GM13976 (cell line): ENCODE measurements at places on chromosomes 2 and 18.

- DNase-seq = no peak
These were observed 136.7 kb upstream of the CAVIN2 start for GRCh38 chr2:191983591-191983990.

DNA sequence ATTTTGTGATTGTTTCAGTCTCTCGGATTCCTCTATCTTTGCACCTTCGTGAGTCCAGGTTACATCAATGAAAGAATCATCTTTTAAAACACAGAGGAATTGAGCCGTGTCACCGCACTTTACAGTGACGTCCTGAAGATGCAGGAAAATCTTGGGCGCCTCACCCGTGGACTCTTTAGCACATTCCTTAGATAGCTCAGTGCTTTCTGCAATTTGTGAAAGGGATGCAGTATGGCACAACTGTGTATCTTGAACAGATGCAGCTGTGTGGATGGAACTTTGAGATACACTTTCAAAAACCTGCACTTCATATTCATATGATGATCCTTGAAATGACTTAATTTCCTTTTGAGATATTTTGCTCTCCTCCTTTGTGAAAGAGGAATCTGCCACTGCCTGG lies 50.9 kb downstream of the TTN start:
- DNase-seq = no peak

DNA sequence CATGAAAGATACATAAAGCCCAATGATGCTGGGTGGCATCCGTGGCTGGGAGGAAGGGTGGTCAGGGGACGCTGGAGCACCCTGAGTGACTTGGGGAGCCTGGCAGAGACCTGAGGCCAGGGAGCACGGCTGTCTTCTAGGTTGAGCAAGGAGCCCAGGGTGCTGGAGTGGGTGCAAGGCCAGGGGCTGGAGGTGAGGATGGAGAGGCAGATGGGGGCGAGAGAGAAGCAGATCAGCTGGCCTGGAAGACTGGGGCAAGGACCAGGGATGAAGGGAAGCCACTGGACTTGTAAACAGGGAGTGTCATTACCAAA lies 52.2 kb downstream of the FAM178B start:
- no peak for DNase-seq

- DNase-seq = no peak
These were observed 93.7 kb downstream of the IRS1 start for GRCh38 chr2:226705965-226706364.

DNA sequence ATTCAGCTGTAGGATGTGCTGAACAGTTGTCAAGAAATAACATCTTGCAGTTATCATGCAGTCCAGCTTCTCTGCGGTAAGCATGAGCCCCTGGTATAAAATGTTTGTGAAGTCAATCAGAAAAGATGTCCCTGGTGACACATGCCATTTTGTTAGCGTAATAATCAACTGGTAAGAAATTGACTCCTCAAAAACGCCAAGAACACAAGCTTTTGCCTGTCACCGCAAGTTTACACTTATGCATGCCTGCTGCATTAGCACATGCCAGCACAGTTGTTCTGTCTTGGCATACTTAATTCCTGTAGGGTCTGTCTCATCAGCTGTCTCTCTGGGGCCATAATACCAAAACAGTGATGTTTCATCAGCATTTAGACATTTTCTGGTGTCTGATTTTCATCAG lies 524.8 kb upstream of the DSEL start:
- DNase-seq = no peak

DNA sequence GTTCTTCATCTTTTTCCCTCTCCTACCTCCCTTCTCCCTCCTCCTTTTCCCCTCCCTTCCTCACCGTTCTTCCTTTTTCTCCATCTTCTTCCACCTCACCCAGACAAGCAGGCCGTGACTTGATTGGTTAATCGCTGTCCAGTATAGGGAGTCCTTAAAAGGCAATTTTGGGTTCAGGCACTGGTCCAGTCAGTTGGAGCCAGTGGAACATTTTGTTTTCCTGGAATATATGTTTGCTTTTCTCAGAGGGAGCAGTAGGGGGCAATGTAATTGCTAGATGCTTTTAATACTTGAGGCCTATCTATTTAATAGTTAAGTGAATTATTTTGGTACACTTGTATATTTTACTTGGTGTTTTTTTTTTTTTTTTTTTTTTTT lies 15.0 kb downstream of the ELAC1 start:
- DNase-seq = no peak

DNA sequence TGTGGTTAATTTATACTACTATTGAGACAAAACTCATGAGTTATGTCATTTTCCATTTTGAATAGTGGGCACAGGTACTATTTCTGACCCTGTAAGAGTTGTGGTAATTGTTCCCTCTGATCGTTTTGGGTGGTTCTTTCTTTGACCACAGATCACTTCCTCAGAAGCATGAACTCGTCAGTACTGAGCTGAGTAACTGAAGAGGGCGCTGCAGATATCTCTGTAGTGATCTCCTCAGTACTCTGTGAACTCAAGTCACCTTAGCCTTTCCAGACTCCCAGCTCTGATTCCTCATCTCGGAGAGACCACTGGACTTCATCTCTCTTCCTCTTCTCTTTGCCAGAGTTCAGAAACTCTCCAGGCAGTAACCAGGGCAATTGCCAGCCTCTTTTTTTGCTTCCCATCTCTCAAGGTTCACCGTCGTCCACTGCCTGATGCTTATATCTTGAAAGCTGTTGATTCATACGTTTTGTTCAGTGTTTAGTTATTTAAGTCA lies 9.4 kb upstream of the IL1RL1 start:
- peak; percentile 45 for DNase-seq

DNA sequence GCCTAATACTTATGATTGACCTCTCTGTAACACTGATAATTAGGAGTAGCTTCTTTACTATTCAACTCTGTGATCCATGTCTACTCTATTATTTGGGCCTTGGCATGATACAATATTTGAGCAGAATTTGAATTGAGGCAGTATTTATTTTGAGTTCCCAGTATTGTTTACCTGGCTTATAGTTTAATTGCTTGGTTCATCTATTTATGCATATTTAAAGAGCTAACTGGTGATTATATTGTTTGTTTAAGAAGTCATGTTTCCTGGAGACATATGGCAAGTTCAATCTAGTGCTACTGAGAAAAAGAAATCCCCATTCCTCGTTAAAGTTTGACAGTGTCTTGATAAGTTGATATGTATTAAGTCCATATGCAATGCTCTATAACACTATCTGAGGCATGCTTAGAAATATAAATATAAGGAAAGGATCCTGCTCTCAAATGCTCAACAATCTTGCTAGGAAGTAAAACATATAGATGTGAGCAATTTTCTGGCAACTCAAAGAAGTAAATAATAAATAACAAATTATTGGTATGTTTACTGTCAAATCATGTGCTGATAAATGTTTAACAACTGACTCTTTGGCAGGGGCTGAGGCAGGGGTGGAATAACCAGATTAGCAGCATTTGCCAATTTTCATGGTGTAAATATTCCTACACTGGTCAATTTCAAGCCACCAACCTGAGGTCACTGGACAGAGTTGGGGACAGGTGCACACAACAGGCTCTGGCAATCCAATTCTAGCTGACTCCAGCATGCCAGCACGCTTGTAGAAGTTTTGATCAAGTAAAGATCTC lies 430.2 kb upstream of the PIK3C3 start:
- DNase-seq = no peak

- DNase-seq = no peak
These were observed 5.7 kb downstream of the TRABD2A start for GRCh38 chr2:84875213-84875560.

DNA sequence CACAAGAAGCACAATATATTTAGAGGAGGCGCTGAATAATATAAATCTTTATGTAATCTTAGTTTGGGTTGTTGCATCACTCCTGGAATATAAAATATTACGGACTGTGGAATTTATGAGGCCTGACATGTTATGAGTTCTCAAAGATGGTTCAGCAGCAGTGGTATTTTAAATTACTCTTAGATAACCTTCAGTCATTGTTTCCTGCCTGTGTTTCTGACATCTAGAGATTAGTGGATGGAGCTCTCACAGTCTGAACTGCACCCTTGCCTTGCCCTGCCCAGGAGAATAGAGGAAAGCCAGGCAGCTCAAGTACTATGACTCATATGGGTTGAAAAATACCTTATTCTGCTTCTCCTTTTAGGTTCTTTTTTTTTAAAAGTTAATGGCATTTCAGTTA lies 70.0 kb downstream of the ACSL3 start:
- no peak for DNase-seq

DNA sequence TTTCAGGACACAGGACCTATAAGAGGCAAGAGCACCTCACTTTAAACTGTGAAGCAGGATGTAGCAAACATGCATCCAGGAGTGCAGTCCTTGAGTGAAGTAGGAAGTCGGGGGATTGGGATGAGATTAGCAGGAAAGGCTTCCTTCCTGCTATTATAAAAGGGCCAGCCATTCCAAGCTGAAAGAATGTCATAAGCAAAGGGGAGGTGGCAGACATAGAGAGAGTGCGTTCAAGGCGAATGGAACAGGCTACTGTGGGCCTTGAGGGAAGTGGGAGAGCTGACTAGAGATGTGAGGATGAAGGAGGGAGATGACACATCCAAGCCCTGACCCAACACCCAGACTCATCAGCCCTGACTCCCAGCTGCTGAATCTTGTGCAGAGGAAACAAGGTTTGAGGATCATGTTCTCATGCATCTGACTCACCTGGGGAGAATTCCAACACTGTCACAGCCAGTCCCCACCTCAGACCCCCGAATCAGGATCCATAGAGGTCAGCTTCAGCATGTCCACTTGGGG lies 63.9 kb downstream of the GYPC start:
- DNase-seq = no peak

GRCh38 chr2:241989074-241989473 lies 119.5 kb downstream of the RTP5 start:
- DNase-seq = no peak

GRCh38 chr2:178917555-178917954 lies 110.3 kb upstream of the TTN start:
- DNase-seq = no peak

DNA sequence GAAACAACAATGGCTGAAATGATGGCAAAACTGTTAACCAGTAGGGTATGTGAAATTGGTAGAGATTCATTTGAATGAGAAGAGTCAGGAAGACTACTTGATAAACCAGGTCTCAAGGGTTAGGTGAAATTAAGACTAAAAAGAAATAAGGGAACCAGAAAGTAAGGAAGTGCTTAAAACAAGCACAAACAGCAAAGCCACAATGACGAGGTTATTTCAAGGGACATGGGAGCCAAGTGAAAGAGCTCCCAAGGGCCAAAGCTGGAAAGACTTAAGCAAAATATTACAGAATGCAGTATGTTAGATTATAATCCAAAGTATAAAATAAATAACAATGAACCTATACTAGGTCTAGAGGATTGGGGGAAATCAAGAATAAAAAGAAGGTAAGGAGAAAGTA lies 19.3 kb upstream of the CD302 start:
- DNase-seq = no peak

- no peak for DNase-seq
These were observed 96.2 kb downstream of the COPS8 start for GRCh38 chr2:237181844-237182243.

DNA sequence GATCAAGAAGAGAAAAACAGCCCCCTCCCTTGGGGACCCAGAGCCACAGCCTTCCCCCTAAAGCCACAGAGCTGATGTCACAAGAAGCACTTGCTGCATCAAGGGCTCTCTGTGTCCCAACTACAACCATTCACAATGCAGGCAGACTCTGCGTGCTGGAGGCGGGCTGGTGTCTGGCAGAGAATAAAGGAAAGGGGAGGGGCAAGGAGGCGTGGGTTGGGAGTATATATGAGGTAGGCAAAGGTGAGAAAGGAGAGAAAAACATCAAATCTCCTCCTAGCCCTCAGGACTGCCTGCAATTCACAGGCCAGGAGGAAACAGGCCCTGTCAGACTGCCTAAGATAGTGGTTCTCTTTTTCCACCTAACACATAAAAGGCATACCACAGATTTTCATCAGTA lies 48.8 kb upstream of the IHH start:
- no peak for DNase-seq

DNA sequence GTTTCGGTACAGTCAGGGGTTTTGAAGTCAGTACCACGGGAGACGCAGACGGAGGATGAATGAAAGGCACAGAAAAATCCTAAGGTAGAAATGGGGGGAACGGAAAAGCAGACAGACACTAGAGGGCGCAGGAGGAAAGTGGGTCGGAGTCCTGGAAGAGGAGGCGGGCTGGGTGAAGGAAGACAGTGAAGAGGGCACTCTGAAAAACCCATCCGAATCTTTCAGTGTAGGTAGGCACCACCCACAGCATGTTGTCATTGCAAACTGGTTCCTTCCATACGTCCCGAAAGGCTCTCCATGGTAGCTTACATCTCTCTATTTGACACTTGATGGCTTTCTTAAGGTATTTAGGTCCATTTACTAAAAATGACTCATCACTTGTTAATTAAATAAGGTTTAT lies 18.5 kb upstream of the ZNF236 start:
- peak; percentile 77 for DNase-seq

DNA sequence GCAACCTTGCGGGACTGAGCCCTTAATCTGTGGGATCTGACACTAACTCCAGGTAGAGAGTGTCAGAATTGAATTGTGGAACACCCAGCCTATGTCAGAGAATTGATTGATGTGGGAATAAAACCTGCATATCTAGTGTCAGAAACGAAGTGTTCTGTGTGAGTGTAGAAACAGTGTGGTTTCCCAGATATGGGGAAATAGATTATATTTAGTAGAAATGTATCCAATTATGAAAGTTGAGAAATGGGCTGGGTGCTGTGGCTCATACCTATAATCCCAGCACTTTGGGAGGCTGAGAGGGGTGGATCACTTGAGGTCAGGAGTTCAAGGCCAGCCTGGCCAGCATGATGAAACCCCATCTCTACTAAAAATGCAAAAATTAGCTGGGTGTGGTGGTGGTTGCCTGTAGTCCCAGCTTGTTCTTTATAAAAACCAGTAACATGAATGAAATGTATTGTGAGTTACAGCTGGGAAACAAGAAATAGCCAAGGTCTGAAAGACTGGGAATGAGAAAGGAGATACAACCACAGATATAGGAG lies 4.3 kb upstream of the TP53I3 start:
- no peak for DNase-seq

DNA sequence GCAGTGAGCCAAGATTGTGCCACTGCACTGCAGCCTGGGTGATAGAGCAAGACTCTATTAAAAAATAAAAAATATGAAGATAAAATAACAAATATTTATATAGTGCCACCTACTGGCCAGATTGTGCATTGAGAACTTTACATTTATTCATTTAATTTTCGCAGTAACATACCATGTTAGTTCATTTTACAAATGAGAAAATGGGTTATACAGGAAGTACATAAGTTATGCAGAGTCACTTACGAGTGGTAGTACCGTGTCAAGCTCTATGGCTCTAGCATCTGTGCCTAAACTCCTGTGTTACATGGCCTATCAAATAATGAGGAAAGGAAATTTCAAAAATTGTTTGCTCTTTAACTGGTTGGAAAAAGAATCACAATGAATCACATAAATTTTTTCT lies 27.9 kb downstream of the RIF1 start:
- peak; percentile 36 for DNase-seq
